ENCODE measurements at places on chromosomes 1 and 21. TPM values are rescaled to one million over a fixed set of nuclear protein-coding genes. Genes with fewer than 3 reads are reported as not detected.

Gene TMEM125
- total RNA-seq, result not detected

Gene CR1L
- not detected for total RNA-seq

Gene LRRIQ3
- total RNA-seq, result not detected

Gene SLC25A34
- total RNA-seq, result 0.43 TPM

Gene FCRL4
- not detected for total RNA-seq

Gene INSRR
- not detected for total RNA-seq

Gene SERTAD4
- total RNA-seq, result 0.72 TPM

Gene HPDL
- 0.86 TPM for total RNA-seq

Gene PIGR
- not detected for total RNA-seq

Gene S100A12
- not detected for total RNA-seq

Gene SYDE2
- total RNA-seq, result 13.9 TPM

Gene UMODL1
- total RNA-seq, result 0.29 TPM

Gene HTR6
- total RNA-seq, result not detected

Gene C1orf210
- total RNA-seq, result not detected

Gene KRTAP7-1
- not detected for total RNA-seq

Gene FHAD1
- total RNA-seq, result not detected

Gene PPFIA4
- total RNA-seq, result 0.14 TPM

Gene MPZ
- 0.44 TPM for total RNA-seq

Gene LCE3E
- not detected for total RNA-seq

Gene ZNF683
- not detected for total RNA-seq

Gene TEDDM1
- not detected for total RNA-seq

Gene FAM72D
- total RNA-seq, result 0.22 TPM

Gene TRAF3IP3
- total RNA-seq, result not detected

Gene C1orf226
- total RNA-seq, result 0.29 TPM

Gene LENEP
- total RNA-seq, result 0.86 TPM

Gene RHBDL2
- total RNA-seq, result 0.57 TPM

Gene CCDC190
- total RNA-seq, result not detected

Gene CDK18
- 0.22 TPM for total RNA-seq

Gene MXRA8
- 367 TPM for total RNA-seq
